ENCODE measurements at places on chromosomes 7 and 10.

GRCh38 chr10:114754445-114755320 is 66.9 kb upstream of the FHIP2A start:
- DNase-seq = no peak

DNA sequence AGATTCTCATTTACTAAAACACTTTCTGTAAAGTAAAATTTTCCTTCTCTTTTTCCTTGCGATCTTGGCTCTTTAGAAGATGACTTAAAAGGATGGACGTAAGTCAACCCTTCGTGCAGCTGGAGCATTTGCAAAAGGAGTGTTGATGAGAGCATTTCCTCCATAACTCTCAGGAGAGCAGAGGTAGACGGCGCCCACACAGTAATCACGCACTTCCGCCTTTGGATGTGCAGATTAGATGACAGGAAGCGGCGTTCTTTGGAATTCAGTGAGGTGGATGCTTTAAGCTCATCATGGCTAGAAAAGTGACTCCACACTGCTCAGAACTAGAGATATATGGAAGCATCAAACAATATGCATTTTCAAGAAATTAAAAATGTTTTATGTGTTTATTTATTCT is 43.0 kb upstream of the NPS start:
- no peak for DNase-seq

DNA sequence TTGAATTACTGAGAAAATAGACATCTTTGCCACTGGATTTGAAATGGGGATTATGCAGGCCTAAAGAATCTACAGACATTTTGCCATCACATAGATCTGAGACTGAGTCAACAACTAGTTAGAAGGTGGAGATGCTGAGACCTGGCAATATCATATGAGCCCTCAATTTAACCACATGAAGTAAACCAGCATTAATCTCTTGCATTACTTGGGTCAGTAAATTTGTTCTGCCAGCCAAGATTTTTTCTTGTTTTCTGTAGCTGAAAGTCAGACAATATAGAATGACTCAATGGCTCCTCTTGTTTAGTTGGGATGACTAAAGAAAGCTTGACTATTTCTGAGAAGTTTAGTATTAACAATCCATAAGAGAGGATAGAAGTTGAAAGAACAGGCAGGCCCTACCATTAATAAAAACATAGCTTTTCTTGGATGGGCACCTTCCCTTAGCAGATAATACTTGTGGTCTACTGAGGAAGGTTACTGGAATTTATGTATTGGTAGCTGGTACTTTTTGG is 396.7 kb upstream of the SORCS1 start:
- no peak for DNase-seq

DNA sequence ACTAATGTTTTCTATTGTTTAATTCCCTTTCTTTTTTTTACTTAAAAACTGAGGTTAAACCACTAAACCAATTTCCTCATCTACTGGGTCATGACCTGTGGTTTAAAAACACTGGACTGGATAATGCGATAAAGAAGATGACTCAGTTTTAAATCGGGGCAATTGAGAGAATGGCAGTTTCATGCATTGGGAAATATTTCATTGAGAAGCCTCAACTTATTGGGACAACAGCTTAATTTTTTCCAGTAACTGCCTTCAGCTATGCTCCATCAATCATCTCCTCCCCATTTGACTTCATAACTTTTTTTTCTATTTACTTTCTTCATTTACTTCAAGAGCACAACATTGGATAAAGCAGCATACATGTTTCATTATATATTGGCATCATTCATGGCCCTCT is 61.8 kb upstream of the MET start:
- no peak for DNase-seq

- DNase-seq = no peak
Observed at GRCh38 chr7:64581391-64581790, 18.5 kb upstream of the ZNF680 start.

GRCh38 chr7:151150388-151150787 is 17.1 kb downstream of the GBX1 start:
- DNase-seq = no peak

DNA sequence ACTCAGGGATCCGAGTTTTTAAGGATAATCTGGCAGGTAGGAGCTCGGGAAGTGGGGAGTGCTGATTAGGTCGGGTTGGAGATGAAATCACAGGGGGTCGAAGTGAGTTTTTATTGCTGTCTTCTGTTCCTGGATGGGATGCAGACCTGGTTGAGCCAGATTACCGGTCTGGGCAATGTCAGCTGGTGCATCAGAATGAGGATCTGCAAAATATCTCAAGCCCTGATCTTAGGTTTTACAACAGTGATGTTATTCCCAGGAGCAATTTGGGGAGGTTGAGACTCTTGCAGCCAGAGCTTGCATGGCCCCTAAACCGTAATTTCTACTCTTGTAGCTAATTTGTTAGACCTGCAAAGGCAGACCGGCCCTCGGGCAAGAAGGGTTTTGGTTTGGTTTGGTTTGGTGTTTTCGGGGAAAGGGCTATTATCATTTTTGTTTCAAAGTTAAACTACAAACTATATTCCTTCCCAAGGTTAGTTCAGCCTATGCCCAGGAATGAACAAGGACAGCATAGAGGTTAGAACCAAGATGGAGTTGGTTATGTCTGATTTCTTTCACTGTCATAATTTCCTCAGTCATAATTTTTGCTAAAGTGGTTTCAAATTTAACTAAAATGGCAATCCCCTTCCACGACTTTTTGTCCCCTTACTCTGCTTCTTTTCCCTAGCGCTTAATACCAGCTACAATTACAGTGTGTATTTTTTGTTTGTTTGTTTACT is 20.6 kb upstream of the PIK3CG start:
- DNase-seq = no peak

GRCh38 chr7:151061213-151062110 is 2.1 kb downstream of the SLC4A2 start:
- DNase-seq = no peak

- DNase-seq = no peak
Observed at GRCh38 chr10:116973946-116974455, 31.0 kb downstream of the SHTN1 start.

DNA sequence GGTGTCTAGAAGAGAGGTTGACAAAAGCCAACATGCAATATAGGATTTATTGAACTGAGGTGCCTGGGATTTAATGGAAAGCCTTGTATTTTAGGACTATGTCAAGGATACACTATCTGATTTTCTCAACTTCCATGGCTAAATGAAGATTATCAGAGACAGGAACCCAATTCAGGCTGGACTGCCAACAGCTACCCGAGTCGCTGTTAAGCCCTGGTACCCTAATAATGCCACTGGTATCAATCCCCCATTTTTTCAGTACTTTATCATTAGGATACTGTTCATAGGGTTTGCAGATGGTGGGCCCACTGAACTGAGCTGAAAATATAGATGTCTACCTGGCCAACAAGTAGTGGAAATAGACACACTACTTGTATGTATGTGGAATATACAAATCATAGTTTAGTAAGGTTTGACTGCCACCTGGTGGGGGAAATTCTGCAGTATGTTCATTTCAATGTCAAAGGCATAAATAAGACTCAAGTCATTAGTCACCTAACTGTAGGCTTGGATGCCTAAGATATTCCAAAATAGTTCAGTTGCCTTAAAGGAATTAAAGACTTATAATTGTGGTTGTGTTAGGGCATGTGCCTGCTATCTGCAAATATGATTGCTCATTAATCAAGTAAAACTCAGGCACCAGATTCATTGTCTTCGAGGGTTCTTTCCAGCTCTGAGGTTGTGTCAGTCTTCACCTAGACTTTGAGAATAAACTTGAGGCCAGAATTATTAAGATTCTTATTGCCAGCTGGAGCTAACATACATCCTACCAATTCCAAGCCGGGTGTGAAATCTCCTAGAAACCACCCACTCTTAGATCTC is 34.1 kb upstream of the NOBOX start:
- DNase-seq = peak; percentile 38

DNA sequence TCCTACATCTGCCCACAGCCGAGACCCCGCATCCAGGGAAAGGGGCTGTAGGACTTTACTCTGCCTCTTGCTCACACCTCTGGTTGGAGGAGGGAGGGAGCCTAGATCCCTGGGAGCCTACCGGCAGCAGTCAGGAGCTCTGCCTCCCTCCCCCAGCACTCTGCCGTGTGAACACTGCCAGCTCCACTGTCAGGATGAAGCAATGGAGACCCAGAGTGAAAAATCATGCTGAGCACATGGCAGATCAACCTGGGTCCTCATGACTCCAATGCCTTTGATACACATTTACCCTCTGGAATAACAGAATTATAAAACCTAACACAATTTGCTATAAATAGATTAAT is 477.7 kb downstream of the TNS3 start:
- no peak for DNase-seq

GRCh38 chr7:70455925-70456324 is 676.0 kb upstream of the GALNT17 start:
- no peak for DNase-seq

GRCh38 chr7:102456327-102456726 is 8.3 kb downstream of the ALKBH4 start:
- DNase-seq = no peak

DNA sequence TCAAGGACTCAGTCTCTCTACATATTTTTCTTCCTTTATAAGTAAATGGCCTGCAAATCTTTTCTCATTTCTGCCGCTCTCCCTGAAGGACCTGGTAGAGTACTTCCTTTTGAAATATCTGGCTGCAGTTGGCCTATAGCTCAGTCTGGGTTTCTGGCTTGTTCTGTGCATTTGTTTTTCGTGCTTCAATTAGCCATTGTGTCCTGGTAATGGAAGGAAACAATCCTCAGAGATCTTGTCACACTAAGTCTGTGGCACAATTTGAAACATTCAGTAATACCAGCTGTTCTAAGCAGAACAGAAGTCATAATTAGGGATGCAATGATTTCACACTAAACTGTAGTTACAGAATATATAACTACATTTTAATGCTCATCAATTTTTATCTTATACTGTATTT is 545.0 kb downstream of the NRG3 start:
- no peak for DNase-seq

- no peak for DNase-seq
Observed at GRCh38 chr7:142811154-142811737, 40.5 kb downstream of the PRSS2 start.

DNA sequence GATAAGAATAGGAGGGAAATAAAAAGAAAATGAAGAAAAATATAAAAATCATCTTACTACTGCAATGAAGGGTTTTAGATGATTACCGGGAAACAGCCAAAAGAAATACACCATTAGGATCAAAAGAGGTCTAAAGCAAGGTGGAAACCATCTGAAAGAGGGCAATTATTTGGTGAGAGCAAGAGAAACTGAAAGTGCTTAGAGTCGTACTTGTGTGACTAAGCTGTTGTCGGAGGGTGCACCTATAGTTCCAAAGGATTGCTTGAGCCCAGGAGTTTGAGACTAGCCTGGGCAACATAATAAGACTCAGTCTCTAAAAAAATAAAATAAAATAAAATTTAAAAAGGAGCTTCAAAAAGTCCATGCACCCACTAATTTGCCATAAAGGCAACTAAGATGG is 169.5 kb downstream of the DKK1 start:
- no peak for DNase-seq

- no peak for DNase-seq
Observed at GRCh38 chr7:92330835-92331438, 85.2 kb downstream of the ANKIB1 start.

DNA sequence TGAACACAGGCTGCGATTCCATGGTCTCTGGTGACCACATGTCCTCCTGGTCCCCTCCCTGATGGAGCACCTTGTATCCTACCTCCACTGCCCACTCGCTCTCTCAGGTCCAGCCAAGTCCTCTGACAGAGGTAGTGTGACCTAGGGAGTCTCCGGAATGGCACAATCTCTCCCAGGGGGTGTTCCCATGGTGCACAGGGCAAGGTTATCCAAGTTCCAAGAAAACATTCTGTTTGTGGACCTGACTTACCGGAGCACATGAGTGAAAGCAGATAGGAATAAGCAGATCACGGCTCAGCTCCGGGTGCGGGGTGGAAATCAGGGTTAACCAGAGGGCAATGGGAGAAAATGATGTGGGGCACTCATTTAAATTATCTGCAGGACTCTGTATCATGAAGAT is 45.8 kb upstream of the INSIG1 start:
- no peak for DNase-seq

- no peak for DNase-seq
Observed at GRCh38 chr7:156903232-156903909, 10.4 kb upstream of the LMBR1 start.

DNA sequence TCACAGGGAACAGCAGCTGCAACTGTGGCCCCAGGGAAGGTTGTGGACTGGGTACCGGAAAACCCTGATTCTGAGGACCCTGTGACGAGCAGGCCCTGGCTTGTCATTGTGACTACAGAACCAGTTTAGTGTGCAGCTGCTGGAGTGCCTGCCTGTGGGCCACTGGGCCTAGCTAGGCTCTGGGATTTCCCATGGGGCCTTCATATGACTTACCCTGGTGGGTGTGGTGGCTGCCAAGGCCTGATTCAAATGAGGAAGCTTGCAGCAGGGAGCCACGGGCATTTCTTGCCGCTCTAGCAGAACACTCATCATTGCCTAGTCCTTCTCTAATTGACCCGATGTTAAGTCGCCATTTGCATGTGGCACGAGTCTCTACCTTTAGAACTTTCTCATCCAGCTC is 14.7 kb upstream of the CAMK2G start:
- peak; percentile 99 for DNase-seq

- DNase-seq = no peak
Observed at GRCh38 chr7:132882714-132883428, 199.0 kb downstream of the CHCHD3 start.

DNA sequence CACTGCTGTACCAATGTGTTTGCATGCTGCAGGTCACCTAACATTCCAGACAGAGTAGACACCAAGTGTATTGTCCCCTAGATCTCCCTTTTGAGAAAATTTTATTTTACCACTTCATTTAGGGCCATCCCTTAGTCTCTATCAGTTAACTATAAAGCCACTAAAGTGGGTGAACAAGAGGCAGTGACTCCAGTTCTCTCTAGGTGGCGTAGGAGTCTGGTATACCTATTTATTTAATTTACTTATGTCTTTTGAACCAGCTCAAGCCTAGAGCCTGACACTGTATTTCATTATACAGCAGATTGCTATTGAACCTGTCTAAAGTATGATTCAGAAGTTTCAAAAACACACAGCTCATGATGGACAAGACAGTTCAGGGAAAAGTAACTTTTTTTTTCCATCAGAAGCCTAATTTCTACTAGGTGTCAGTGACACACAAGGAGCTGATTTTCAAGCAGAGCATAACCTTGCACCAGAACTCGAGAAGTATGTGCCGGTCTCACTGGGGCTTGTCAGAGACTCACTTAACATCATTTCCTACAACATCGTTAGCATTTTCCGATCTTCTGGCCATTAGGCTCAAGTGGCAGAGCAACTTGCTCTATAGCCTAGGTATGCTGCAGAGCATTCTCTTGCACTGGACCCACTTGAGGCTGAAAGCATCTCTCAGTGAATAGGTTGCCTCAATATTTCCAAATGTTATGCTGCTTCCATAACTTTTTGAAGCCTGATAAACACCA is 175.4 kb downstream of the CDC14C start:
- no peak for DNase-seq

GRCh38 chr7:48992816-48993215 is 68.5 kb downstream of the CDC14C start:
- DNase-seq = no peak

GRCh38 chr10:17240096-17240495 is 12.1 kb downstream of the VIM start:
- DNase-seq = no peak

GRCh38 chr7:82105463-82105862 is 335.6 kb upstream of the HGF start:
- DNase-seq = no peak
